ENCODE measurements at places on chromosomes 5 and 9. TPM values are rescaled to one million over a fixed set of nuclear protein-coding genes. Genes with fewer than 3 reads are reported as not detected.

SLC44A1 gene
- 16.8 TPM for total RNA-seq

TMEM167A gene
- 53.9 TPM for total RNA-seq

CCDC183 gene
- 1.6 TPM for total RNA-seq

ZNF189 gene
- total RNA-seq: 15.2 TPM

CCDC180 gene
- 1.7 TPM for total RNA-seq

PCDHGA1 gene
- total RNA-seq: 3.2 TPM

FBLL1 gene
- not detected for total RNA-seq

FCN2 gene
- total RNA-seq: not detected

SLC6A7 gene
- total RNA-seq: not detected

DNAI1 gene
- total RNA-seq: not detected

MSX2 gene
- 1.4 TPM for total RNA-seq

DBH gene
- not detected for total RNA-seq

TAS2R1 gene
- total RNA-seq: not detected

IL13 gene
- total RNA-seq: not detected

LEAP2 gene
- total RNA-seq: 1.1 TPM

TSLP gene
- total RNA-seq: 6.0 TPM

ADAMTS13 gene
- total RNA-seq: 3.6 TPM

FNIP1 gene
- total RNA-seq: 30.8 TPM

ADAMTSL1 gene
- total RNA-seq: 1.9 TPM

TEX48 gene
- not detected for total RNA-seq

TLX3 gene
- total RNA-seq: not detected

Measured in Right ventricle myocardium inferior (tissue), 1 donor.